ENCODE measurements at places on chromosomes 13 and 19. TPM values are rescaled to one million over a fixed set of nuclear protein-coding genes. Genes with fewer than 3 reads are reported as not detected.

Gene PLPP2
- 4.2 TPM for total RNA-seq

Gene RAB8A
- 32.4 TPM for total RNA-seq

Gene PEX11G
- 1.0 TPM for total RNA-seq

Gene HS6ST3
- 13.2 TPM for total RNA-seq

Gene PRR19
- not detected for total RNA-seq

Data from gastroesophageal sphincter (tissue), 4 donors.